ENCODE measurements at places on chromosomes 4 and X.

DNA sequence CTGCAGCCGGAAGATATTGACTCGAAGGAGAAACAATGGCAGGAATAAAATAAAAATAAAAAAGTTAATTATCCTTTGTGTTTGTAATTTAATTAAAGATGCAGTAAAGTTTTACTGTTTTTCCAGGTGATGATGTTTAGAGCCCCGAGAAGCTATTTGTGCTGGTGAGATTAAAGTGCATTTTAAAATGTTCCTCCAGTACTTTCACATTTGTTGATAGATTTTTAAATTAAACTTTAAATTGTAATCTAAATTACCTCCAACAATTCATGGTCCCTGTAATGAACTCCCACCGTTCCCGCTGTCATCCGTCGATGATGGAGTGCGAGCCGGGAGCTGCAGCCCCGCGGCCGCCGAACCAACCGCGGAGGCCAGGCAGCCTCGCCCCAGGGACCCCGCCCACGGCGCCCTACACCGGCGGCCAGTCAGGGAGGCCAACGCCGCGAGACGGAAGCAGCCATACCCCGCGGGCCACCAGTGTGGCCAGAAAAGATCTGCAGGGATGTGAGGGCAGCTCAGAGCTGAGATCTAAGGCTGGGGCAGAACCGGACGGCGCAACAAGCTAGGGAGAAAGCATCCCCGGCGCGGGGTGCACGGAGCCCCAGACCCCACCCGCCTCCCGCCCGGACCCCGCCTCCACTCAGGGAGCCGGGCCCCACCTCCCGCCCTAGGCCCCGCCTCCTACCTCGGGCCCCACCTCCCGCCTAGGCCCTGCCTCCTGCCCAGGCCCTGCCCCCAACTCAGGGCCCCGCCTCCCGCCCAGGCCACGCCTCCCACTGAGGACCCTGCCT is 104.0 kb downstream of the FAM53A start:
- no peak for DNase-seq

DNA sequence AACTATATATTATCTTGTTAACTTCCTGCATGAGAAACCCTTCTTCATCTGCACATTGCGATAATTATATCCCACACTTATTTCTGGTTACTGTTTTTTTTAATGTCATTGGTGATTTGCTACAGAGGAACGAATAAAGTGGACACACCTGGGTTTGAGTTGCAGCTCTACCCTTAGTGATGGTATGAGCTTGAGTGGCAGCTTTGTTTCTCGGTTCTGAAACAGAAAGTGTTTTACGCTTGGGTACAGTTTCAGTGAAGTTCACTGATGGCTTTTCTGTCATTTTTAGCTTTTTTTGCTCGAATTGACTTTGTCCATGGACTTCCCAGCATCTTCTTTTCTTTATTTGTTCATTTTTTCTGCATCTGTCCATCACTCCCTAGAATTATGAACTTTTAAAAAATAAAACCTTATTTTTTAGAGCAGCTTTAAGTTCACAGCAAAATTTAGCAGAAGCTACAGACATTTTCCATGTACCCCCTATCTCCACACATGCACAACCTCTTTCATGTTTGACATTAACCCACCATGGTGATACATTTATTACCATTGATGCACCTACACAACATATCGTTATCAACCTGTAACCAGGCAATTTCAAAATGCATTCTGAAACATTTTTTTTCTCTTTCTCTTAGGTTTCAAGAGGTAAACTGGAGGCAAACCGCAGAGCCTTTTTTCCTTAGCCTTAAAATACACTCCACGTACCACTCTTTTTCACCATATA is 1041.6 kb upstream of the PRKX start:
- no peak for DNase-seq

GRCh38 chrX:20672476-20672875 is 405.8 kb upstream of the RPS6KA3 start:
- DNase-seq, result no peak

DNA sequence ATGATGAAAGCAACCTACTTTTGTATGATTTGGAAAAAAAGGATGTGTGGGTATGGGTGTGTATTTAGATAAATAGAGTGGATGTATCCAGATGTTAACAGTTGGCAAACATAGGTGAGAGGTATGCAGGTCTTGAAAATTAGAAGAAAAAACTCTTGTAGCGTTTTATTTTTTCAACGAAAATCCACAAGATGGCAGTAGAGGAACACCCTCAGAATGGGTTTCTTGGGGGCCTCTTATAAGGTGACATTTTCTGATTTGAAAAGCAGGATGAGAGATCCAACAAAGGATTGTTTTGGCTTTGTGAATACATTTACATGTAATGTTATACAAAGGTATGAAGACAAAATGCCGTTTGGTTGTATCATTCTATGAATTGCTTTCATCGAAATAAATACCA is 68.3 kb downstream of the FMR1NB start:
- DNase-seq, result no peak

DNA sequence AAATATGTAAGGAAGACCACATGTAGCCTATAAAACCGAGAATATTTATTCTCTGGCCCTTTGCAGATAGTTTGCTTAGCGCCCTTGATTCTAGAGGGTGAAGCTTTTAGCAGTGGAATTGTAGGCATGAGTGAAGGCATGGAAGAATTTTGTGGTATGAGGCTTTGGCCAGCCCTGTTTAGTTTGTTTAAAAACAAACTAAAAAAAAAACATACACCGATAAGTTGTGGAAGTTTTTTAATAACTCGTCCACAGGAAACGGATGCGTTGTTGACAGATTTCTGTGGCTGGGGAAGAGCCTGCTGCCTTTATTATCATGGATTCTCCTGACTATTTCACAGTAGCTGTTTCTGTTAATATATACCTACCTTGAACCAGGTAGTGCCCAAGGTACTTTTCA is 194.7 kb upstream of the LNX1 start:
- no peak for DNase-seq

- DNase-seq, result no peak
Observed at GRCh38 chrX:139126493-139126892, 404.0 kb upstream of the F9 start.

GRCh38 chr4:72489267-72489666 is 79.8 kb downstream of the ADAMTS3 start:
- DNase-seq, result no peak

GRCh38 chr4:10741961-10742699 is 57.6 kb upstream of the CLNK start:
- DNase-seq, result no peak

GRCh38 chr4:60216752-60217151 is 983.4 kb upstream of the ADGRL3 start:
- no peak for DNase-seq

DNA sequence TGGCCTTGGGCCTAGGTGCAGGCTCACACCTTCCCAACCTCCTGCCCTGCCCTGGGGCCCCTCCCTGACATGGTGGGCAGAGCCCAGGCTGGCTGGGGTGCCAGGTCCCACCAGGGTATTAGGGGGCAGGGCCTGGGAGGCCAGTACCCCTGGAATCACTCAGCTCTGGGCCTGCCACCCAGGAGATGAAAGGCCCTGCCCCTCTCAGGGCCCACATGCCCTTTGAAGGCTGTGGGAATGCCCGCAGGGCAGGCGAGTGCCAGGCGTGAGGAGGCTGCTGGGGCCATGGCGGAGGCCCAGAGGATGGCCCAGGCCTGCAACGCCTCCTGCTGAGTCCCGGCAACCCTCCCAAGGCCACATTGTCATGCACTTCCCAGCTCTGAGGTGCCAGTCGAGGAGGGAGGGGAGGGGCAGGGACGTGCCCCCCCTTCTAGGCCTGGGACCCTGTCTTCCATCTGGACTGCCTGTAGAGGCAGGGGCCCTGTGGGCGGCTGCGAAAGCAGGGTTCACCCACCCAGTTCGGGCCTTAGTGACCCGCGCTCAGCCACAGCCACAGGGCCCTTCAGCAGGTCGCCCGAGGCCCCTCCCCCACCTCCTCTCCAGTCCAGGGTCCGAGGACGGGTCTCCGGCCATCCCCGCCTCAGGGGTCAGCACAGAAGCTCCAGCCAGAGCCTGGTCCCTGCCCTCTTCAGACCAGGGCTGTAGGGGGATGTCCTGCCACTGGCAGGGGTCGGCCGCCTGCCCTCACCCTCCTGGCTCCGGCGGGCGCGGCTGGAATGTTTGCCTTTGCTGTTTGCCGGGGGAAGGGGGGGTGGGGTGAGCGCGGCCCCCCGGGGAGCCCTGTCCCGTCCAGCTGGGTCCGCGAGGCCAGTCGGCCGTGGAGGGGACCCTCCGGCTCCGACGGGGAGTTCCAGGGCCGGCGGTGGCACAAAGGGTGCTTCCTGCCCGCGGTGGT is 26.7 kb upstream of the FGFR3 start:
- no peak for DNase-seq

DNA sequence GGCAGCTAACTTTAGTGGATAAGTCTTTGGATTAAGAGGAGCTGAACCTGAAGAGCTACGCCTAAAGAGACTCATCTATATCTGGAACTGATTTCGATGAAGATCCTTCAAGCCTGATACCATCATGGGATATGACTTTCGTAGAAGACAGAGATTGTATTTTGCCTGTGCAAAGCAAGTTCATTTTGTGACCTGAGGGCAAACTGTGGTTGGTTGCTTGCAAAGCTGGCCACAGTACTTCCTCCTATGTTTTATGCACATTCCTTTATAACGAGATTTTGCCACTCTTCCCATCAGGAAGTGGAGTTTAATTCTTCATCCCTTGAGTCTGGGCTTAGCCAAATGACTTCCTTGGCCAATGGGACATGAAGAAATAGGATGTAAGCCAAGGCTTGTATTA is 519.3 kb upstream of the NR3C2 start:
- no peak for DNase-seq

DNA sequence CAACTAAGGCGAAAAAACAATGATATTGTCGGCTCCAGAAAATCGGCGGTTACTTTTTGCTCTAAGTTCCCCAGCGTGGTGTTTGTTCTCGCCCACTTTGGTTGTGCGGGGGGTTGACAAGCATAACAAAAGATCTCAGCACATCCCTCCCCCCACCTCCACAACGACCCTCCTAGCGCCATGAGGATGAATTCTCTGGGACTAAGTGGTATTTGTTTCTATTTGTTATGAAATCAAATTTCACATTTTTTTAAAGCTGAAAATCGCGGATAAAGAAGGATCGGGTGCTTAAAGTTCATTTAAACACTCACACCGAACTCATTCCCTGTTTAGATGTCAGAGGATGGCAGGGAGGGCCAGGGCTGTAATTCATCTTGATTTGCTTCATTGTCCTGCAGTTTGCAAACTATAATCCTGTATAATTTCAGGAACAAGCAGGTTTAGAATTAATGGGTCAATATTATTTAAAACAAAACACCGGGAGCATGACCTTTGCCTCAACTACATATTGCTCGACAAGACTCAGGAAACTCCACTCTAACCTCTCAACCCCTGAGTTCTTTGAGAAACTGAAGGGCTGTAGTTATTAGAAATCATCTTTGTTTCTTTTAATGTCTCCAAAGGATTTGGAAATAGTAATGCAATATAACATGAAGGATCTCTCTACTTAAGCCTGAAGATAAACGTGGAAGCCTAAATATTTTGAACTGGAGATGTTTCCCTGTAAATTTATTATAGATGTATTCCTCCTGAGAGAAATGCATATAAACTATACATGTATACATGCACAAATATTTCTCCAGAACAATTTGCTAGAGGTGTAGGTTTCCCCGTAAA is 6.4 kb downstream of the PITX2 start:
- DNase-seq, result no peak

GRCh38 chr4:82852751-82853285 is 38.1 kb downstream of the SEC31A start:
- DNase-seq, result no peak

- no peak for DNase-seq
Observed at GRCh38 chr4:112704991-112705845, 68.3 kb downstream of the LARP7 start.

GRCh38 chr4:75878246-75878756 is 24.0 kb downstream of the PPEF2 start:
- no peak for DNase-seq

- DNase-seq, result no peak
Observed at GRCh38 chr4:134787315-134787714, 585.7 kb upstream of the PABPC4L start.

- DNase-seq, result no peak
Observed at GRCh38 chr4:86975927-86976326, 41.1 kb downstream of the AFF1 start.

DNA sequence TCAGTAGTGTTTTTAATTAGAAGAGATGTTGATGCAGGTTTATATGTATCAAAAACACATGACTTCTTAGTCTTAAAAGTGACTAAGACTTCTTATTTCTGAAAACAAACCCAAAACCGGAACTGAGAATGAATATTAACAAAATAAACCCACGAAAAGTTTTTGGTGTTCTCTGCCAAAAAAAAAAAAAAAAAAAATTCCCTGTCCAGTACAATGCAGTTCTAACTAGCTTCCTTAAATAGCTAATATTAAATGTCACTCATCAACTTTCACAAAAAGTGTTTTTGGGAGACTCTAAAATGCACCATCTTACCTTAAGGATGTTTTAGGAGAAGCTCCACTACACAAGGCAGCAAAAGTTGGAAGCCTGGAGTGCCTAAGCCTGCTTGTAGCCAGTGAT is 2.0 kb downstream of the ANKRD37 start:
- DNase-seq, result no peak

GRCh38 chrX:133417364-133417763 is 2.1 kb upstream of the GPC4 start:
- DNase-seq, result no peak

GRCh38 chr4:32251126-32251525 is 1531.0 kb downstream of the PCDH7 start:
- no peak for DNase-seq

- DNase-seq, result peak; percentile 16
Observed at GRCh38 chr4:73341454-73341853, 62.6 kb upstream of the ALB start.

DNA sequence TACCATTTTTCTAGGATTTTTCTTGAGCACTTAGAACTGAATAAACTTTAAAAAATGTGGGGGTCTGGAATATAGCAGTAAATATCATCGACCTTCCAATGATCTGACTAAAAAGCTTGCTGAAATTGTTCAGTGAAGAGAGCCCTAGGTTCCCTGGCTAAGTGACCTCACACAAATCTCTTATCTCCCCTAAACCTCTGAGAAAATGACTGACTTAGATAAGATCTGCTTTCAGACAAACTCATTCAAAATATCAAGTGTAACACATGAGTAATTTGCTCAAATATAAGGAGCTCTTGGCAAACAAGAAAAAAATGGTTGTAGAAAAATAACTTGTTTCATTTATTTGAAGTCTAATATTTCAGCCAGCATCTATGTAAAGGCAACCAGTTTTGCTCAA is 441.7 kb upstream of the SLIT2 start:
- no peak for DNase-seq

GRCh38 chr4:8095956-8096689 is 62.5 kb downstream of the ABLIM2 start:
- DNase-seq, result no peak

GRCh38 chr4:187433141-187433540 is 562.4 kb upstream of the ZFP42 start:
- no peak for DNase-seq

GRCh38 chr4:155794589-155795236 is 35.9 kb downstream of the GUCY1B1 start:
- no peak for DNase-seq

GRCh38 chr4:16062601-16063000 is 21.2 kb downstream of the PROM1 start:
- DNase-seq, result no peak

All from HFF-Myc (cell line).